ENCODE measurements at places on chromosomes 13 and 19.

- DNase-seq, result no peak
Observed at GRCh38 chr13:18996221-18996620, 185.4 kb downstream of the TUBA3C start.

DNA sequence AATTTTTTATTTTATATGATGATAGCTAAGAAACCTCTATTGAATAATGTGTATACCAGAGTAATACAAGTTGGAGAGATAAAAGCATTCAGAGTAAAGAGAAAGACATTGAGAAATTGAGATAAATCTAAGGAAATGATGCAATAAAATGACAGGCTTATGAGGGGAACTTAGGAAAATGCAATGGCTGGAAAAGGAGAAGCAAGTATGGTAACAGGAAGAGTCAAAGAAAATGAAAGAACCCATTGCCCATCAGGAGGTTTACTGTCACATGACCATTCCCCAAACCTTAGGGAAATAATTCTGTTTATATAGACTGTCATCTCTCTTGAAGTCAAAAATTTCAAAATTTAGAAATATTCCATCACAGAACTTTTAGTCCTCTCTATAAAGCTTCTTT lies 808.0 kb upstream of the PRR20A start:
- no peak for DNase-seq

- DNase-seq, result no peak
Observed at GRCh38 chr13:70203661-70204229, 95.5 kb upstream of the KLHL1 start.

DNA sequence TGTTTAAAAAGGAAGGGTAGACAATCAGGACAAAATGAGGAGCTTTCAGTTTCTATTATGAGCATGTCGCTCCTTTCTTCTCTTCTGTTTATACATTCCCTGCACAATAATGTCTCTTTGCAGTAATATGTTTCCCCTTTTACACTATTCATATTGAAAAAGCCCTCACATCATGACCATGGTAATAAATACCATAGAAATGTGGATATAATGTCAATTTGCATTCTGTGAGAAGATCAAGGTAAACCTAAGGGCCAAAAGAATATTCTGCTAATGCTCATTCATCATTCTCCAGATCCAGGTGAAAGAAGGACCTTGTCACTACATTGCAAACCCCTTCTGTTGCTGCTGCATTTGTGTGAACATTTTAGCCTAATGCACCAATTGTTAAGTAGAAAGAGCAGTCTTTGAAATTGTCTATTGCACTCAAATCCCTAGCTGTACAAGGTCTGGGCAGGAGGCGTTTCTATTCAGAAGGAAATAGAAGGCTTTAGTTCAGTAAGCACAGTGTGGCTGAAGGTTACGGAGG lies 117.6 kb upstream of the SOX21 start:
- DNase-seq, result no peak

- DNase-seq, result peak; percentile 54
Observed at GRCh38 chr13:45393941-45394570, 24.1 kb downstream of the SLC25A30 start.

- no peak for DNase-seq
Observed at GRCh38 chr13:84648069-84648640, 765.9 kb upstream of the SLITRK1 start.
